ENCODE measurements at places on chromosomes 5 and 9.

- DNase-seq, result no peak
Measured at GRCh38 chr9:13144166-13144775, 135.2 kb downstream of the MPDZ start.

DNA sequence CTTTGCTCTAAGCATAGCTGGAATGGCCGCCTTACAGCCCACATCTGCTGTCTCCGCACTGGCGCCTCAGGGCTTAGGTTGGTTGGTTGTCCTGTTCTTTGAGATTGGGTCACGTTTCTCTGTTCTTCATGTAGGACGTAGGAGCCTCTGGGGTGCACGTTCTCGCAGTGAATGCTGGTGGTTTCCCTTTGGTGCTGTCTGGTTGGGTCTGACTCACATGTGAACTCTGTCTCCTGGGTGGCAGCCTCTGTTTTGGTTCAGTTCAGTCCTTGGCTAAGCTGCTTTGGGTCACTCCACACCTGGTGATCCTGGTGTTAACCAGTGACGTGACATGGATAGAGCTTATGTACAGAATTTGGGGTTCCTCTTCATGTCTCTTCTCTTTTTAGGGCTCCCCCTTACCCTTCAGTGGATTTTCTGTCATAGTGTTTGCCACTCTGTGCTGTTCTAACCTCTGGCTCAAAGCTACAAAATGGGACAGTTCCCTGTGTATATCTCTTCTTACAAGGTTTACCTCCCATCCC, 12.6 kb upstream of the LPCAT1 start:
- peak; percentile 67 for DNase-seq

DNA sequence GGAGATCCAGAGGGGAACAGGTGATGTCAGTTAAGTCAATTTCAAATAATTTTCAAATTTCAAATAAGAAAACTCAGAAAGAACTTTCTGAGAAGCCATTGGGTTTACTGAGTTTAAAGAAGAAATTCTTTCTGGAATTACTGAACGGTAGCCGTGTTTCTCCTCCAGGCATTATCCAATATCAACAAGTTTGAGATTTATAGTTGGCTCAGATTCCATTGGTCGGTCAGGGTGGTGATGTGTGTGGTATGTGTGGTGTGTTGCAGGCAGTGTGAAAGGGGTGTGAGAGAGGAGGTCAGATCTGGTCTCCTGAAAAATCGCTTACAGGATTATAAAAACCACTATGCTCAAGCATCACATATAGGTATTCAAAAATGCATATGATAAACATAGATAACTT, 60.1 kb downstream of the PDE4D start:
- no peak for DNase-seq

GRCh38 chr5:151257731-151258181, 4.8 kb downstream of the GM2A start:
- DNase-seq, result no peak

- DNase-seq, result no peak
Measured at GRCh38 chr5:66475731-66476130, 120.5 kb upstream of the MAST4 start.

GRCh38 chr5:91599863-91600262, 216.7 kb upstream of the ARRDC3 start:
- DNase-seq, result no peak

DNA sequence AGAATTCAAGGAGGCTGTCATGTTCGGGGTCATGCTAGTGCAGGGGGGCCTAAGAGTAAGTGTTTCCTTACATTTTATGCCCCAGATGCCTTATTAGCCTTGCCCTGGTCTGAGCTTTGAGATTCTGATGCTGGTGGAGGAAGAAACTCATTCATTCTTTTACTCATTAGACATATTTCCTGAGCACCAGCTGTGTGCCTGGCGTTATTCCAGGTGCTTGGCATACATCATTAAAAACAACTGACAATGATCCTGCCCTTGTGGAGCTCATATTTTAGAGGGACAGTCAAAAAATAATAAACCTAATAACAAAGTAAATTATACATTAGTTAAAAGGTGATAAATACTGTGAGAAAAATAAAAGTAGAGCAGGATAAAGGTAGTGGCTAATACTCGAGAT, 138.9 kb upstream of the SGCD start:
- DNase-seq, result no peak

- DNase-seq, result no peak
Measured at GRCh38 chr9:121288673-121289025, 20.7 kb downstream of the GSN start.

DNA sequence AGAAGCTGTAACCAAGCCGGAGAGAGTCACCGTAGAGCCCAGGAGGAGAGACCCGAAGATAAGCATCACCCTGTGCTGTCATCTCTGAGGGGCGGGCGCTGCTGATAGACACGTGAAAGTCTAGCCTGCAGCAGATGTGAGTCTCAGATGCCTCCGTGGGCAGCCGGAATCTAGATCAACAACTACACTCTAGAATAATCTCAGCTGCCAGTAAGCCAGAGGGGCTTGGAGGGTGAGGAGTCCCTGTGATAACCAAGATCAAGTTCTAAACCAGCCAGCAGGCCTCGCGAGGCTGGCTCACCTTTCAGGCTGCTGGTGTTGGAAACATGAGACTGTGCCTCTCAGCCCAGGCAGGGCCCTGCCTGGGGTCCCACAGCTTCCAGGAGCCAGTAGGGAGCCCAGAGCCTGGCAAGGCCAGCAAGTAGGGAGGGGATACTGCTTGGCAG, 54.1 kb downstream of the DAPK1 start:
- DNase-seq, result no peak

GRCh38 chr5:55387865-55388264, 80.1 kb downstream of the MTREX start:
- no peak for DNase-seq

DNA sequence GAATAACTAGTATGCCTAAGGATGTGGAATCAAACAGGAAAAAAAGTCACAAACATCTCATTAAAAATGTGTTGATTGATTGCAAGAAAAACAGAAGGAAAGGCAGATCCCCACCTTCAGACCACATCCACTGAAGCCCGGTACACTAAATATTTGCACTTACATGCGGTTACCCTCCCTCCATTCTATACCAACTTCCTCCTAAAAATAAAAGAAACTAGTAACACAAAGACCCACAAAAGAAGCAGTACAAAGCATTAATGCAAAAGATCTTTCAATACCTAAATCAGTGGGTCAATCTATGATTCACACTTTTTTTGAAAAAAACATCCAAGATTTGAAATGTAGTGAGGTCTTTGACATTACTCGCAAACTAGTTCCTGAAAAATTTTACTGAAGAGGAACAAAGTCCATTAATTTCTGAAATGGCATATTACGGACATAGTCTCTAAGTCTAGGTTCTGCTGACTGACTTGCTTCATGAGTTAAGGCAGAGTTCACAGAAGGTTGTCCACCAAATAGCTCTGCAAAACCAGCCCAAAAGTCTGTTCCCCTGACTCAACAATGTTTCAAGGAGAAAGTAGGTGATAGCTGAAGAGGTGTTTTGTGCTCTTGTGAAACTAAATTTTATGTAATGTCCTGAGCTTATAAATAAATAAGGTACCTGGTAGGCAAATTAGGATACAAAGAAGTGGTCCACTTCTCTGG, 100.7 kb downstream of the PAM start:
- DNase-seq, result no peak

DNA sequence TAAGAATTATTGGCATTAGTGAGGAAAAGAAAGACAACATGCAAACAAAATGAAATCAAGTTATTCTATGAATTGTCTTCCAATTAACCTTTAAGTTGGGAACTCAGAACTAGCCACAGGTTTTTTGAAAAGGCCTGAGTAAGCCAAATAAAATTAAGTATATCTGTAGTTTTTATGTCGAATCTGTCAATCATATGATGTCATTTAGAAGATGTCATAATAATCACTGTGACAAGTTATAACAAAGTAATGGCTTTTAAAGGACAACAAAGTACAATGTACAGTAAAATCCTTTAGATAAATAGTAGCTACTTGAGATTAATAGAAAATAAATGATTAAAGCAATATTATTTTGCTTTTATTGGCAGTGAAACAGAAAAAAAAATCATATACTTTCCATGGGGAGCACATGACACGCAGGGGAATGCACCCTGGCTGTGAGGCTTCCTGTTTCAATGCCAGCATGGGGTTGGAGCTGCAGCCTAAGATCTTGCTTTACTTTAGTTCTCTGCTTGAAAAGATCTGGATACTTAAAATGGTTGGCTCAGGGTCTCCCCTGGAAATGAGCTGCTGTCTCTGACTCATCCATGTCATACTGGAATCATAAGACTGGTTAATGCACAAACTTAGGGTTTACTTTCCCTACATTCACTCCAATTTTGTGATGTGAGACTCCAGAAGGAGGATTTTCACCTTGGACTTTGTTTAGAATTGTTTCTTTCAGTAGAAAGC, 284.3 kb downstream of the TAF11L14 start:
- no peak for DNase-seq

DNA sequence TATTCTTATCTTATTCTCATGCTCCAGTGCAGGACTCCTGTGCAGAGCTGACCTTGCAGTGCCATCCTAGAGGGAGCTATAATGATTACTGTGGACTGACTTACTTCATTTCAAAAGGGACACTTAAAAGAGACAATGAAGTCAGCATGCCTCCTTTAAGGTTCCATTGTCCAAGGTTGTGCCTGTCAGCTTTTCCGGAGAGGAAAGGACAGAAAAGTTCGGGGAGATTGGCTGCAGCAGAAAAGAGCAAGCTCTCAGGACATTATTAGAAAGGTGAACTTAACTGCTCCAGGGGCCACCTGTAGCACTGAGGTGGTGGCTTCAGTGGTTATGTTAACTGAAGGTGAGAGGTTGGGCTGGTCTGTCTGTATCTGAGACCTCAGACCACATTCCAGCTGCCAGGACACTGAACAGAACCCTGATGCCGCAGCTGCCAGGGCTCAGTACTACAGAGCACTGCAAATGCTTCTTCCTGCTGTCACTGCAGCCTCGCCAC, 112.9 kb downstream of the ST8SIA4 start:
- DNase-seq, result no peak

DNA sequence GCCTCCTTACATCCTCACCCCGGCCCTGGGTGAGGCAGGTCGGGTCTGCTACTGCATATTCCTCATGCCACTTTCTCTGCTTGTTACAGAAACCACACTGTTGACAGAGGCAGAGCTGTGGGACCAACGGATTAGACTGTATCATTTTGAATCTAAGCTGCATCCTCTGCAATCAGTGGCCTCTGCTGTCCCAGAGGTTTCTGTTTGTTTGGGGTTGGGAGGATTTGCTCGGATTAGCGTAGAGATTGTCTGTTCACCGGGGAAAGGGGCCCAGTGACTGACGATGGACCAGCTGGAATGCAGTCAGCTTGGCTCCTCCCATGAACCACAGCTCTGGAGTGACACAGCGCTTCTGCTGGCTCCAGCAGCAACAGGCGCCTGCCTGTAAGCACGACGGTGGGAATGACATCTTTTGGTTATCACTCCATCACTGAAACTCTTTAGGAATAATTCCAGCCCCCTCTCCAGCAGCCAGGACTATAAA, 37.3 kb upstream of the ADRA1B start:
- DNase-seq, result no peak

DNA sequence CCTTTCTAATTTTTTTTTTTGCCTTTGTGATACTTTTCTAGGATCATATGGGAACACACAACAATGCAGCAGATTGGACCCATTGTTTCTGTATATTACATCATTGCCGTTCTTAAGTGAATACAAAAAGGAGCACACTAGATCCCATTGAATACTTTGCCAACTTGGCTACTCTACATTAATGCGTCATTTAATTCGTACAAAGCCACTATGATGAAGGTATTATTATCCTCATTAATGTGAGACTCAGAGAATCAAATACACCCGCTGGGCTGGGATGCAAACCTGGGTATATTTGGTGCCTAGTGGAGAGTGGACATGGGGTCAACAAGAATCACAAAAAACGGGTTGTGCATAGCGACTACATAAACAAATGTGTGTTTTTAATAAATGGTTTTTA, 31.9 kb downstream of the OR2K2 start:
- DNase-seq, result no peak

DNA sequence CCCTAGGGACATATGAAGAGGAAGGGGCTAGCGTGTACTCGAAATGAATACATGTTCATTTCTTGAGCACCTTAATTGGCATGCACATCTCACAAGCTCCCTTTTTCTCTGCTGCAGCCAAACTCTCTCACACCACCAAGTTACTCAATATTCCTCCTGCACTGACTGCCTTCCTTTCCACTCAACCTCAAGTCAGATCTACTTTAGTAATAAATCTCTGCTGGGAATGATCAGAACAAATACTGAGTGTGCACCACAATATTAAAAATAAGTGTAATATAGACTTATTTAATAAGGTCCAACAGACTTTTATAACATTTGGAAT, 995.8 kb upstream of the WWC1 start:
- no peak for DNase-seq

DNA sequence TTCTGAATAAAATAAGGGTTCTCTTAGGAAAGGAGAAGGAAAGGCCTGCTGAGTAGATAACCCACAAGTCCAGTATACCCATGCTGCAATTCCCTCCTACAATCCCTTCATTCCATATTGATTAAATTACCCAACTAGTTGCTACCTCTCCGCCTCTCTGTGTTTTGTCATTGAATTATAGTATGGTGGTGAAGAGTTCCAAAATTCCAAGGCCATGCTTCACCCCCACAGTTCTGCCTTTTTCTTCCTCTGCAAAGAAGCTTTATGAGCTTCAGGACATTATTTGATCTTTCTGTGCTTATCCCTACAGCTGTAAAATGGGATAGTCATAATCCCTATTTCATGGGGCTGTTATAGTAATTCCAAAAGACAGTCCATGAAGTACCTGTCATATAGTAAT, 215.6 kb downstream of the ACTL7B start:
- peak; percentile 6 for DNase-seq

GRCh38 chr9:130286781-130287428, 21.3 kb downstream of the HMCN2 start:
- no peak for DNase-seq

DNA sequence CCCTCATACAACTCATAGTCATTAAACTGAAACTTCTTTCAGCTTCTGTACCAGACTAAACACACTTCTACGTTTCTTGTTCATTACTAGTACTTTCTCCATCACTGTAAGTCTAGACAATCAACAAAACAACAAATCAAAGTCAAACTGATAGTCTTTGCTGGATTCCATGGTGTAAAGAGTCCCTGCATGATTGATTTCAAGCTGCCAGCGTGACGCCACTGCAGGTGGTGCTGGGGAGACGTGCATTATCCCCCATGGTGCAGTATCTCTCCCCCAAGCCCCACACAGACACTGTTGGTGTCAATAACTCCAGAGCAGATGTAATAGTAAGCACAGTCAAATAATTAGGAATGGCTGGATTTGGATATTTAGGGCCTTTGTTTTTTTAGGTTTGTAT, 10.7 kb upstream of the SLC2A8 start:
- peak; percentile 18 for DNase-seq

- no peak for DNase-seq
Measured at GRCh38 chr5:111582451-111582850, 70.1 kb upstream of the STARD4 start.

DNA sequence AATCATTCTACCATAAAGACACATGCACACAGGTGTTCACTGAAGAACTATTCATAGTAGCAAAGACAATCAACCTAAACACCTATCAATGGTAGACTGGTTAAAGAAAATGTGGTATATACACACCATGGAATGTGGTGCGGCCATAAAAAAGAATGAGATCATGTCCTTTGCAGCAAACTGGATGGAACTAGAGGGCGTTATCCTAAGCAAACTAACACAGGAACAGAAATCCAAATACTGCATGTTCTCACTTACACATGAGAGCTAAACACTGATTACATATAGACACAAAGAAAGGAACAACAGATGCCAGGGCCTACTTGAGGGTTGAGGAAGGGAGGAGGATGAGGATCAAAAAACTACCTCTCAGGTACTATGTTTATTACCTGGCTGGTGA, 103.8 kb downstream of the DRD1 start:
- no peak for DNase-seq

- DNase-seq, result no peak
Measured at GRCh38 chr5:99030906-99031440, 102.2 kb upstream of the CHD1 start.

GRCh38 chr5:129499208-129499852, 39.2 kb downstream of the ADAMTS19 start:
- DNase-seq, result no peak
